ENCODE measurements at places on chromosomes 7 and 10.

DNA sequence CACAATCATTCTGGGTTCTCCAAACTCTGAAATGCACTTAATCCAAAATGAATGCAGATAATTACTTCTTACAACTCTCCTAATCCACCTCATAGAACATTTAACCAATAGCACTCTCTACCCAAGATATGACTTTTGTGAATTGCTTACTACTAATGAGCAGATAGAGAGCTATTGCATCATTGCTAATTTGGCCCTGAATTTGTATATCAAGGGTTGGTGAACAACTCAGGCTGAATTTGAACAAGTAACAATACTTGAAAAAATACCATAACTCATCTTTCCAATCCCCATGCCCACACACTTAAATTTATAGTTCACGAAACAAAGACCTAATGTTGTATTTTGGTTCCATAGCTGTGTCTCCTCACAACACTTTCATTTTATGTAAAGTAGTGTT lies 246.0 kb downstream of the TSPAN12 start:
- DNase-seq, result no peak

- DNase-seq, result no peak
Measured at GRCh38 chr7:71411475-71411874, 279.5 kb downstream of the GALNT17 start.

DNA sequence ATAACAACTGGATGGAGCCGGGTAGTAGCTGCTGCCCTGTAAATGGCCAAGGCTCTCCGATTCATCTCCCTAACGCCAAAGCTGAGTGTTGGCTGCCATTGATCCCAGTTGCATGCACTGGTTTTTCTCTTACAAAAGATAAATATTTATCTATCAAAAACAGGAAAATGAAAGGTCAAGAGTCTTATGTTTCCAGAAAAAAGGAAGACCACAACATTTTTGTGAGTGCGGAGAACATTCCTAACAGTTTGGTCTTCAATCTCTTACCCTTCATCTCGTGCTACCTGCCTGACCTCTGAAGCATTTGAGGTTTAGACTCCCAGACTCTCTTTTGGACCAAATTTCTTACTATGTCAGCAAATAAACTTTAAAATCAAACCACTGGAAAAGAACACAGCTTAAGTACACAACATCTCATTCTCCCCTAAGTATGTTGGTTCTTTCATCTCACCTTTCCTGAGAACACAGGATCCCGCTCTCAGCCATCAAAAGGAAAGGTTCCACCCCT lies 61.6 kb downstream of the SORBS1 start:
- DNase-seq, result no peak

GRCh38 chr10:103717341-103718246 lies 137.8 kb downstream of the SH3PXD2A start:
- DNase-seq, result no peak

DNA sequence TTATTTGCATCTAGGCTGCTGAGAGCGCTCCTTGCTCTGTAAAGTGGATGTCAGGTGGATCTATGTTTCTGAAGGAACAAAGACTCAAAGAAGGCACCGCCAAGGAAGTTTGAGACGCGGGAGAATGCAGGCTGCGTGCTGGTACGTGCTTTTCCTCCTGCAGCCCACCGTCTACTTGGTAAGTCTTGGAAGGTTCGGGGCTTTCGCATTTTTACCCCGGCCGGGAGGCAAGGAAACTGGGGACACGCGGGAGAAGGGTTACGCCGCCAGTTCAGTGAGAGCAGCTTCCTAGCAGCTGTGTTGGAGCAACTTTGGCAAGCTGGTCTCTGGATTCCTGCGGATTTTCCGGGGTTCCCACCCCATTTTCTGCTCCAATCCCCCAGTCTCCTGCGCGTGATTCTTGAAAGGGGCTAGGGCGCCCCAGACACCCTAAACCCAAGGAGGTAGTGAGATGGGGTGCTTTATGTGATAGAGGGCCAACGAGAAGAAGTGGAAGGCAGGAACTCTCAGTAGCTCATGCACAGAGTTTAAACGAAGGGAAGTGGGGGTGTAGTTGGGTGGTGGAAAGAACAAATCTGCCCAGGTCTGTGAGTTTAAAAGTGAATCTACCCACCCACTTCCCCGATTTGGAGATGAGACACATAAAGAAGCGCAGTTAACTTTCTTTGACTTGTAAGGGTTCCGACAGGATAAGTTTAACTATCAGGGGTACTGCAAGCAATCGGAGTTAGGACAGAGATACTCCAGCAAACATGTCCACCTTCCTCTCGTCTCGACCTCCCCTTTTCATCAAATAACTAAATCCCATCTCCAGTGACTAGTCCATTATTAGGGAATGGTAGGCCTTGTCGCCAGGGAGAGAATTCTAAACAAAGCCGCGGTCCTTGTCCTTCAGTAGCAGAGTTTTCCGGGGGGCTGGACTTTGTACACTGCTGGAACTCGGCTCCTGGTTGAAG lies 2.5 kb downstream of the NXPH1 start:
- DNase-seq, result no peak

- no peak for DNase-seq
Measured at GRCh38 chr10:128629111-128630096, 503.2 kb upstream of the MKI67 start.

- no peak for DNase-seq
Measured at GRCh38 chr10:114553436-114553835, 104.6 kb downstream of the ABLIM1 start.

- no peak for DNase-seq
Measured at GRCh38 chr7:150430465-150431085, 19.9 kb upstream of the GIMAP8 start.

GRCh38 chr10:132229096-132229495 lies 42.3 kb downstream of the DPYSL4 start:
- no peak for DNase-seq

DNA sequence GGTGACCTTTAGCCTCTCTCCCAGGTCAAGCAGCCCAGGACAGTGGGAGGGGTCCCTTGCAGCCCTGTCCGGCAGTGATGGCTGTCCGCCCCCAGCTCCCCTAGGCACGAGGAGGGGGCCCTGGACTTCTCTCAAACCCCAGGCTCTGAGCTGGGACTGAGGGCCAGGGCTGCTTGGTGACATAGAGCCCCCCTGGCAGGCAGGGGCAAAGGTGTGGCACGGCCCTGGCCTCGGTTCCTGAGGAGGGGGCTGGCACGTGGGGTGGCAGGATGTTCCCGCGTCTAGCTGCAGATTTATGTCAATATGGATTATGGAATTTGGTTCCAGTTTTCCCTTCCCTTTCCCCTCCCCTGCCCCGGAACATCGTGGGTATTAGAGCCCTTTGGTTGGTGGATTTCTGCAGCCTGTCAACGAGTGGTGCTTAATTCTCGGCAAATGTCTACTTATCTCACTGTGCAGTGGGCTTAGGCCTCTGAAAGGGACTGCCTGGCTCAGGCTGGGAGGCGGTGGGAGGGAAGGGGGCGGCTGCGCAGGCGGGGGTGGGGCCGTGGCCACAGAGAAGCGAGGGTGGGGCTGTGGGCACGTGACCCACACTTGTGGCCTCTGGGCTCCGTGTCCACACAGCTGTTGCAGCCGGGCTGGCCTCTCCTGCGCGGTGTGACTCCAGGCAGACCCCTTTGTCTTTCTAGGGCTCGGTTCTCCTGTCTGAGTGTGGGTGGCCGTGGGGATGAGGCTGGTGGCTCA lies 19.3 kb downstream of the UNCX start:
- no peak for DNase-seq

DNA sequence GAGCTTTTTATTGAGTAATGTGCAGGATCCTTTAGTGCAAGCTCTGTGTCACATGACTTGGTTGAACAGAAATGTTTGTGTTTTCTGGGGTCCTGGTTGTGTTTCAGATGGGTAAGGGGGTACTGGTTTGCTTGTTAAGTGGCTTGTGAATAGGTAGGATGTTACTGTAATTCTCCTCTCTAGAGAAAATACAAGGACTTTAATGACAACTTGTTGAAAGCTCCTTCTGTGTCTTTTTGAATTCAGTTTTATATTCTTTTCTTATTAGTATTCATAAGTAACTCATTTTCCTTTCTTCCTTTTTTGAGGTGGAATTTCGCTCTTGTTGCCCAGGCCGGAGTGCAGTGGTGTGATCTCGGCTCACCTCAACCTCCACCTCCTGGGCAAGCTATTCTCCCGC lies 85.5 kb upstream of the BTBD16 start:
- no peak for DNase-seq
